ENCODE measurements at places on chromosomes 5 and 9.

DNA sequence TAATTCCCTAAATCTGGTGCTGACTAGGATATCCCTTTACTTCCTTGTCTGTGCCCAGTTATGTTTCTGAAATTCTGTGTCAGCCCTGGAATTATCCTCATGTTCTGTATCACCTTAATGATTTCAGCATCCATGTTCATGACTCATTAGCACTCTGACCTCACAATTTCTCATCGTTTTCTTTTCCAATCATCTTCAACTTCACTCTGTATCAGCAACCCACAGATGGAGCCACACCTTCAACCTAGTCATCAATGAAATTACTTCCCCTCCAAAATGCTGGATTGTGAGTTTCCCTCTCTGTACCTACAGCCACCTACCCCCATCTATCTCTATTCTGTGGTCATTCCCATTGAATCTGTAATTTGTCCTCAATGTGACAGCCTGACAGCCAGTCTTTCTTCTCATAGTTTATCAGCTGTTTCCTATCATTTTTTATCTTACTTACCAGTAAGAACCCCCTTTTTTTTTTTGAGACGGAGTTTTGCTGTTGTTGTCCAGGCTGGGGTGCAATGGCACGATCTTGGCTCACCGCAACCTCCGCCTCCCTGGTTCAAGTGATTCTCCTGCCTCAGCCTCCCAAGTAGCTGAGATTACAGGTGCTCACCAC, 3.1 kb upstream of the IL6ST start:
- DNase-seq = peak; percentile 53

DNA sequence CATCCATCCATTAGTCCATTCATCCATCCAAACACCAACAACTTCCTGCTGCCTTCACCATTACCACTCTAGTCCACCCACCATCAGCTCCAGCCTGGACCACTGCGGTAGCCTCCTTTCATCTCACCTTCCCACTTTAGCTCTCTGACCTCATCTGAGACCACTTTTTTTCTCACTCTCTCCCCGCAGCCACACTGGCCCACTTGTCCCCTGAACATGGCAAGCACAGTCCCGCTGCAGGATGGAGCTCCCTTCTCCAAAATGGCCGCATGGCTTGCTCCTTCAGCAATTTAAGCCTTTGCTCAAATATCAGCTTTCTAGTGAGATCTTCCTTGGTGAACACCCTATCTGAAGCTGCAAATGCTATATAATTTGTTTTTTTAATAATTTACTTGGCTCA, 11.1 kb downstream of the CSF1R start:
- DNase-seq = no peak

DNA sequence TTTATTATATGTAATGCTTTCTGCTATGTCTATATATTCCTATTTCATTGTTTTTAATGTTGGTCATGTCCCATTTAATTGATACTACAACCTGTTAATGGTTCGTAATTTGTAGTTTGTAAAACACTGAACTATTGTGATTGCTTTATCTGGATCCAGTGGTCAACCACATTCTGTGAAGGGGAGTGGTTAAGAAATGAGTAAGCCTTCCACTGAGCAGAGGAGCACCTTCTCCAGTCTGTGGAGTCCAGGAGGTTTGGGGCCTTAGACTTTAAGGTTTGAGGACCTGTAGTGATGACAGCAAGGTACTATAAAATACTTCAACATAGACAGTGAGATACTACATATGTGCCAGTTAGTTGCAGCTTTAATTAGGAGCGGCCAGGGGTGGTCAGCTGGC, 67.7 kb upstream of the RAD23B start:
- DNase-seq = peak; percentile 35

GRCh38 chr9:11708899-11709298, 984.3 kb upstream of the TYRP1 start:
- DNase-seq = no peak

DNA sequence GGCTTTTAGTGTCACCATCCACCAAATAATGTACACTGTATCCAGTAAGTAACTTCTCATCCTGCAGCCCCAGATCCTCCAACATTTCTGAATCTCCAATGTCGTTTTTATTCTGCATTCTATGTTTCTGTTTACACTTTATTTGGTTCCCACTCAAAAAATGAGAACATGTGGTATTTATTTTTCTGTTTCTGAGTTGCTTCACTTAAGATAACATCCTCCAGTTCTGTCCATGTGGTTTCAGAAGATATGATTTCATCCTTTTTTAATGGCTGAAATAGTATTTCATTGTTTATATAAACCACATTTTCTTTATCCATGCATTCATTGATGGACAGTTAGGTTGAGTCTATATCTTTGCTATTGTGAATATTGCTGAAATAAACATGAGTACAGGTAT, 677.3 kb upstream of the FTMT start:
- DNase-seq = no peak

- DNase-seq = no peak
These were observed 38.7 kb upstream of the RAB3C start for GRCh38 chr5:58544195-58544594.

DNA sequence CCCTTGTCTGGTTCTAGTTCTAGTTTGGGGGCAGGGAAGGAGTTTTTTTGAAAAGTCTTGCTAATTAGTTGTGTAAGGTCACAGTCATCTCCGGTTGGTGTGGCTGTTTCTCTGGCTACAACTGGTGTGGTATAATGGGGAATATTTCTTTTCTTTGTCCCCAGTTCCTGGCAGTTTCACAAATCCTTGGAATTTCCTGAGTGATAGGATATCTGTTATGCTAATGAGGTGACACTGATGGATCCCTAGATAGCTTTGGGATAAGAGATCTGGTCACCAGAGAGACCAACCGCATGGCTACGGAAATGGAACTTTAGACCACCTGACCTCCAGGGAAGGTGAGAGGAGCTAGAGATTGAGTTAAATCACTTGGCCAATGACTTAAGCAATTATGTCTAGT, 494.6 kb downstream of the ARHGEF28 start:
- no peak for DNase-seq

- no peak for DNase-seq
These were observed 10.2 kb upstream of the MRPS2 start for GRCh38 chr9:135490166-135490870.

DNA sequence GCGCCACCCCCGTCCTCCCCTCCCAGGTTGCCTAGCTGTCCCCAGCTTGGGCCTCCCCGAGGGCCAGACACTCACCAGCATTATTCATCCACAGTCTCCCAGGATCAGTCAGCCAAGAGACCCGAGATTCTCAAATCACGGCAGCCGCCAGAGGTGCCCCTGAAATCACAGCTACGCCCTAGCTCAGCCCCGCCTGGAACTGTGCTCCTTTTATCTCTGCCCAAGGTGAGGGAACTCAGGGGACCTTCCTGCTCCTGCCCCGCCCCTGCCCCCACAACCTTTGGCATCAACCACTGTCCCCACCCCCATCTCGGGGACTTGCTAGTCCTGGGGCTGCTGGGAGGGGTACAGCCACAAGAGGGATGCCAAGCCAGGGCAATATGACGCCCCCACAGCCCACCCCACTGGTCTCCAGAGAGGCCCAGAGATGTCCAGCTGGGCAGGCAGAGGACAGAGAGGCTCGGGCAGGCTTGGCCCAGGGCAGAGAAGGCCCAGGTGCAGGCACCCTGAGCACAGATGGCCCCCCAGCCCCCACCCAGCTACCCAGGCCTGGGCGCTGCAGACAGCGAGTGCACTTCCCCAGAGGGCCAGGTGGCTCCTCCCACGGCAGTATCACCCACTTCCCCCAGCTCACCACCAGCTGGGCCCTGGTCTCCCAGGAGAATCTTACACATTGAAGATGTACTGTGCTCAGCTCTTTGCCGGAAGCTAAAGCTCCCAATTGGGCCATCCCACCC, at the start of gene FUT7:
FUT7 (minus strand) TSS at position 185 of the 737 bp plus-strand sequence; CDS start at position 88, 97 bp downstream.
- DNase-seq = peak; percentile 83

DNA sequence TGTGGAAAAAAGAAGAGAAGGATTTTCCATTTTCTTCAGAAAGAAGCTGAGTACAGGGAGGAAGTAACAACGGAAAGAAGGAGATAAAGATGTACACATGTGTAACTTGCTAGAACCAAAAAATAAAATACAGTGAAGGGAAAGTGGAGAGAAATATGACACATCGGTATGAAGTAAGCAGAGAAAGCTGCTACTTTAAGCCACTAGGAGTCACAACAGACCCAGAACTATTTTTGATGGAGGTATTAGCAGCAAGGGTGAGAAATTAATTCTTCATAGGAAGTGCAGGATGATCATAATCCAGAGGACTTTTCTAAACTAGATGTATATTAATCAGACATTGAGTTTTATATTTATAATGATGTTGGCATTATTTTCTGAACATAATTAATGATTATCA, 88.5 kb downstream of the FAM174A start:
- DNase-seq = peak; percentile 25

- no peak for DNase-seq
These were observed 101.1 kb downstream of the RGS3 start for GRCh38 chr9:113564498-113565237.

GRCh38 chr9:130977811-130978221, 31.2 kb upstream of the LAMC3 start:
- no peak for DNase-seq

GRCh38 chr5:42982107-42982622, 58.0 kb downstream of the ANXA2R start:
- no peak for DNase-seq

DNA sequence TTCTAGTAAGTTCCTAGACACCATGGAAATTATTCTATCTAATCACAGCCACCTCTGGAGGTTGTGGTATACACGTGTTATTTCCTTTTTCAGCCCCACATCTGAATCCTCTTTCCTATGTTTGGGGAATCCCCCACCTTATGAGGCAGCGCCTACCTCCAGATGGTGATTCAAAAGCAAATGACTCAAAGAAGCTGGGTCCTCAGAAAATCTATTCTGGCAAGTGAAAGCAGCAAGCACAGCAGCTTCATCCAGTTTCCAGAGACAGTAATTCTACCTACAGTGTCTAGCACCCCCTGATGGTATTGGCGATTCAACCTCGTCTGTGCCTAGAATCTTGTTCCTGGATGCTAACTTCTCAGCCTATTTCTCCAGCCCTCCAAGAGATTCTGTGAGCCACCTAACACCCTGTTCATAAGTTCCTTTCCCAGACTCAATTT, 43.0 kb downstream of the STRBP start:
- DNase-seq = peak; percentile 87

- no peak for DNase-seq
These were observed 133.7 kb upstream of the FBXL17 start for GRCh38 chr5:108515517-108516105.

- DNase-seq = no peak
These were observed 240.5 kb upstream of the CHD1 start for GRCh38 chr5:99169309-99169708.

DNA sequence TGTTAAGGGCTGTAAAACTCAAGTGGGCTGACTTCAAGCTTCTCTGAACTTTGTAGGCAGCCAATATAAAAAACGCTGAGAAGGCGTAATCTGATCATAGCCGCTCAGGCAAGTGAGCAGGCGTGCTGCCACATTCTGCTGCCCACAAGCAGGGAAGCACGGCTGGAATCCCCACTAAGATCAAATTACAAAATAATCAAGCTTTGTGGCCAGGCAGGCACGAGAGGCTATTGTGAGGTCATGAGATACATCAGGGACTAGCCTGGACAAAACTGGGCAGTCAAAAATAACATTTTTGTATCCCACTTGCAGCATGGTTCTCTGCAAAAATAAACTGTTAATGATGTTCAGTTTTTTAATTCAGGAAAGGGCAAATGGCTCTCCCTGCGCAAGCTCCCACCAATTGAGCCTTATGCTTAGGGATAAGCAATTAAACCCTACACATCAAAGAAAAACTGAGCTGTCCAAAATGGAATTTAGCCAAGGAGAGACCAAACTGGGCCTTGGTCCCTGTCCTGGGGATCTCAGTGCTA, 64.0 kb downstream of the POU5F2 start:
- no peak for DNase-seq

DNA sequence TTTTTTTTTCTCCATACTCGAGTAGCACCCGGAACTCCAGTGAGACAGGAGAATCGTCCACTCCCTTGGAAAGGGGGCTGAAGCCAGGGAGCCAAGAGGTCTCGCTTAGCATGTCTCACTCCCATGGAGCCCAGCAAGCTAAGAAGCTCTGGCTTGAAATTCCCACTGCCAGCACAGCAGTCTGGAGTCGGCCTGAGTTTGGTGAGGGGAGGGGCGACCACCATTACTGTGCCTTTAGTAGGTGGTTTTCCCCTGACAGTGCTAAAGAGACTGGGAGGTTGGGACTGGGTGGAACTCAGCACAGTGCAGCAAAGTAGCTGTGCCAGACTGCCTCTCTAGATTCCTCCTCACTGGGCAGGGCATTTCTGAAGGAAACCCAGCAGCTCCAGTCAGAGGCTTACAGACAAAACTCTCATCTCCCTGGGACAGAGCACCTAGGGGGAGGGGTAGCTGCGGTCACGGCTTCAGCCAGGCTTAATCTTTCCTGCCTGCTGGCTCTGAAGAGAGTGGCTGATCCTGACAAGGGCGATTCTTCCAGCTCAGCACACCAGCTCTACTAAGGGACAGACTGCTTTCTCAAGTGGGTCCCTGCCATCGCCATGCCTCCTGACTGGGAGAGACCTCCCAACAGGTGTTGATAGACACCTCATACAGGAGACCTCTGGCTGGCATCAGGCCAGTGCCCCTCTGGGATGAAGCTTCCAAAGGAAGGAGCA, 414.5 kb upstream of the ZNF608 start:
- no peak for DNase-seq

DNA sequence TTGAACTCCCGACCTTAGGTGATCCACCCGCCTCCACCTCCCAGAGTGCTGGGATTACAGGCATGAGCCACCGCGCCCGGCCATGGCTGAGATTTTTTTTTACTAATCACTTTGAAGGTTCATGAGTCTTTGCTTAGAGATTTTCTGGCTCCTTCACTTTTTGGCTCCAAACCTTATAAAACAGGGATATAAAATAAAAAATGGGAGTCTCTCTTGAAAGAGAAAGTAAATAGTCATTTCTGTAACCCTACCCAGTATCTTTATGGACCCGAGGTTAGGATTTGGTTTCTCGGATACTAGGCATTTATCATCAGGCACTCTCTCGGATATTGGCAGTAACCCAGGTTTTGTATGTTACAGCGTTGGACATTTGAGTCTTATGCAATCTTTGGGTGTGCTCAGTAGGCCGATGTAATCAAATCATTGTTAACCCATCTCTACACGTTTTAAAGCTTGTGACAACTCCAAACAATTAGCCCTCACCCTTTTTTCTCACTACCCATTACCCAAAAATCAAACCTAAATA, 25.3 kb downstream of the STXBP1 start:
- no peak for DNase-seq

- no peak for DNase-seq
These were observed 15.1 kb downstream of the ZFAND5 start for GRCh38 chr9:72349911-72350310.

GRCh38 chr9:12666813-12667212, 26.4 kb upstream of the TYRP1 start:
- DNase-seq = no peak

Measured in activated CD4-positive, alpha-beta T cell treated with anti-CD3 and anti-CD28 coated beads, Interleukin-2, Interleukin-4, amounts not matched to agents 100 ng/mL and 50 ng/mL, durations not matched to agents 16 hours and 8 hours (primary cell).